T-cell (primary cell): ENCODE measurements at places on chromosomes 7 and 10.

DNA sequence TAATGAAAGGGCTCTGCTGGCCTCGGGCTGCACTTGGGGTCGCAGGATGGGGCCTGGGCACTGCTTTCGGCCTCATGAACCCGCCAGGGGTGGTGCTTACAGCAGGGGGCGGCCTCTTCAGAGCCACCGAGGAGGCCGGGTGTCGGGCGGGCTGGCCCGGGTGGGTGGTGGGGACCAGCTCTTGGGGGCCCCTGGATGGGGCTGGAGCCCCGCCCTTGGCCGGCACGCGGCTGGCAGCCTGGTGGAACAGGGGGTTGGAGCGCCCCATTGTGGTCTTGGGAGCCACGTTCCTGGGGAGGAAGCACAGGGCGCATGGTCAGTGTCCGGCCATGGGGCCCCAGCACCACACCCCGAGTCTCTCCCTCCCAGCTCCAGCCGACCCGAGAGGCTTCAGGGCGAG is 8.8 kb downstream of the ADAM8 start:
- DNase-seq: no peak

- no peak for DNase-seq
These were observed 57.8 kb upstream of the LANCL2 start for GRCh38 chr7:55307123-55307916.

DNA sequence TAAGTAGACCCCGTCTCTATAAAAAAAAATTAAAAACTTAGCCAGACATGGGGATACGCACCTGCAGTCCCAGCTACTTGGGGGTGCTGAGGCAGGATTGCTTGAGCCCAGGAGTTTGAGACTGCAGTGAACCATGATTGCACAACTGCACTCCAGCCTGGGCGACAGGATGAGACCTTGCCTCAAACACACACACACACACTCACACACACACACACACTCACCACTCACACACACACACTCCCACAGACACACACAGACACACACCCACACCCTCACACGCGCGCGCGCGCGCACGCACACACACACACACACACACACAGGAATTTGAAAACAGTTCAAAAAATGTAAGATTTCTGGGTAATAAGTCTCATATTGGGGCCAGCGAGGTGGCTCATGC is 8.7 kb upstream of the GRIFIN start:
- DNase-seq: no peak

- peak; percentile 44 for DNase-seq
These were observed 43.2 kb downstream of the GPAM start for GRCh38 chr10:112140110-112140970.

- DNase-seq: no peak
These were observed 90.6 kb downstream of the CACNB2 start for GRCh38 chr10:18230794-18231193.

- no peak for DNase-seq
These were observed 28.6 kb downstream of the SMKR1 start for GRCh38 chr7:129530795-129531391.

DNA sequence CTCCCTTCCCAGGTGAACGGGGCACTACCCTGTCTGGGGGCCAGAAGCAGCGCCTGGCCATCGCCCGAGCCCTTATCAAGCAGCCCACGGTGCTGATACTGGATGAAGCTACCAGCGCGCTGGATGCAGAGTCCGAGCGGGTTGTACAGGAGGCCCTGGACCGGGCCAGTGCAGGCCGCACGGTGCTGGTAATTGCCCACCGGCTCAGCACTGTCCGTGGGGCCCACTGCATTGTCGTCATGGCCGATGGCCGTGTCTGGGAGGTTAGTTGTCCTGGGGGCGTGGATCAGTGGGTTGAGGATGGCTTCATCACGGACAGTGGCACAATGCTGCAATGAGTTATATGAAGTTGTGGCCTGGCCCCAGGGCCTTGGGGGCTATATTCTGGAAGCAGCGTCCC is 4.4 kb upstream of the ASIC3 start:
- no peak for DNase-seq

GRCh38 chr7:136664537-136664936 is 203.9 kb upstream of the CHRM2 start:
- no peak for DNase-seq

- no peak for DNase-seq
These were observed 21.4 kb upstream of the ASZ1 start for GRCh38 chr7:117448655-117449054.

- DNase-seq: no peak
These were observed 97.7 kb downstream of the TAF3 start for GRCh38 chr10:7915923-7916536.

GRCh38 chr10:118723466-118723865 is 31.3 kb downstream of the CACUL1 start:
- no peak for DNase-seq

DNA sequence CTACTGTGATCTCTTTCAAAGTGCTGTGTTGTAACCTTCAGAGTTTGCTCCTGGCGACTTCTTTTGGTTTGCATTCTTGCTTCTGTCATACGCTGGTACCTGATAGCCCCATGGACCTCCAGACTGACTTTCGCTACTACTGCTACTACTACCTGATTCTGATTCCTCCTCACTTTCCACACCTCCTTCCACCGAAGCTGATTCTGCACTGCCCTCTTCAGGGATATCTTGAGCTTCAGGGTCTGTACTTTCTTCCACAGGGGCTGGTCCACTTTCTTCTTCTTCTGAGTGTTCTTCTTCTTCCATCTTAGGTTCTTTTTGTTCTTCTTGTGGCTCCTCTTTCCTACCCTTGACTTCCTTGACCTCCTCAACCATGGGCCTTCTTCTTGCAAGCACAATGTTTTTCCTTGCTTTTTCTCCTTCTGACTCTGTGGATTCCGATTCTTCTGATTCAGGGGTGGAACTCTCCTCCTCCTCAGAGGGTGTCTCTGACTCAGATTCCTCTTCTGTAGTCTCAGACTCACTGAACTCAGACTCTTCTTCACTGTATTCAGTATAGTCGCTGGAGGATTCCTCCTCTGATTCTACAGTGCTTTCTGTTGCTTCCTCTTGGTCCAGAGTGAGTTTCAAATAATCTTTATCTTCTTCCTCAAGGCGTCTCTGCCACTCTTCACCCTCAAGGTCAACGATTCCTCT is 992.2 kb downstream of the PCDH15 start:
- no peak for DNase-seq

DNA sequence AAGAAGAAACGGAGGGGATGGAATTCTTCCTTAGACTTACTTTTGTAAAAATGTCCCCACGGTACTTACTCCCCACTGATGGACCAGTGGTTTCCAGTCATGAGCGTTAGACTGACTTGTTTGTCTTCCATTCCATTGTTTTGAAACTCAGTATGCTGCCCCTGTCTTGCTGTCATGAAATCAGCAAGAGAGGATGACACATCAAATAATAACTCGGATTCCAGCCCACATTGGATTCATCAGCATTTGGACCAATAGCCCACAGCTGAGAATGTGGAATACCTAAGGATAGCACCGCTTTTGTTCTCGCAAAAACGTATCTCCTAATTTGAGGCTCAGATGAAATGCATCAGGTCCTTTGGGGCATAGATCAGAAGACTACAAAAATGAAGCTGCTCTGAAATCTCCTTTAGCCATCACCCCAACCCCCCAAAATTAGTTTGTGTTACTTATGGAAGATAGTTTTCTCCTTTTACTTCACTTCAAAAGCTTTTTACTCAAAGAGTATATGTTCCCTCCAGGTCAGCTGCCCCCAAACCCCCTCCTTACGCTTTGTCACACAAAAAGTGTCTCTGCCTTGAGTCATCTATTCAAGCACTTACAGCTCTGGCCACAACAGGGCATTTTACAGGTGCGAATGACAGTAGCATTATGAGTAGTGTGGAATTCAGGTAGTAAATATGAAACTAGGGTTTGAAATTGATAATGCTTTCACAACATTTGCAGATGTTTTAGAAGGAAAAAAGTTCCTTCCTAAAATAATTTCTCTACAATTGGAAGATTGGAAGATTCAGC is 158.7 kb upstream of the LANCL2 start:
- DNase-seq: no peak

GRCh38 chr7:88203401-88203800 is 16.4 kb downstream of the SRI start:
- no peak for DNase-seq

DNA sequence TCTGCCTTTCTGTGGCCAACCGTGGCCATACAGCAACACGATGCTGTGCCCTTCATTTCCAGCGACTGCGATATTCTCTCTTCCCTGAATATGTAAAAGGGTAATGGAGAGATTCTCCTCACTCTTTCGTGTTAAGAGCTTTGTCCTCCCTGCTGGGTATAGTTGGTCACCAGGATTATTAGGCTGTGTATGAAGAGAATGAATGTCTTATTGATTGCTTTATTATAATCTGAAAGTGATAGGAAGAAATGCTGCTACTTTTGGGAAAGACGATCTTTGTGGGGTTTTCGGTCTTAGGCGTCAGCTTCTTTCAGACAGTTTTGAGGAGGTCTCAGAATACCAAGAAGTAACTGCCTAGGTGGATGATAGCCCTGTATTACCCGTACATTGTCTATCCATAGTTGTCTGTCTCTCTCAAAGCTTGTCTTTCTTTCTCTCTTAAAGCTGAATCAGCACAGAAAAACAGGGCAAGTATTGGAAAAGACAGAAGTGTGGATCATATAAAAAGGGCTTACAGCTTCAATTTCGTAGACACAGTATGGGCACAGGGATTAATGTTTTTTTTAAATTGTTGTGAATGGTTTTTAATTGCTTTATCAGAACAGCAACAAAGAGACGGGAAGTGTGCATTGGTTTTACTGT is 1.2 kb downstream of the AHCYL2 start:
- no peak for DNase-seq

DNA sequence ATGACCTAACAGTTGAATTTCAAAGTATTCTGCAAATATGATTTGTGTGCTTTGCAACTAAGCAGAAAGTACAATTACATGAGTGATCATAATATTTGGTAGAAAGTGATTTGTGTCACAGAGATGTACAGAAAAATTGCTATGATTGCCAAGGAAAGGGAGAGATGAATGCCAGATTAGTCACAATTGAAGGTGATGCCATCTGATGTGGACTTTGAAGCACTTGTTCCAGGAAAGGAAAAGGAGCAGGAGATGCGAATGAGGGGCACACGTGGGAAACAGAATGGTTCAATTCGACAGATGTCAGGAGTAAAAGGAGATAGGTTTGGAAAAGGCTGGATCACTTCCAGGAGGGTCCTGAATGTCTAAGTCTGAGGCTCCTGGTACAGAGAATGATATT is 153.1 kb upstream of the LAMB4 start:
- DNase-seq: no peak

GRCh38 chr7:33998476-33998875 is 93.1 kb downstream of the BMPER start:
- no peak for DNase-seq

DNA sequence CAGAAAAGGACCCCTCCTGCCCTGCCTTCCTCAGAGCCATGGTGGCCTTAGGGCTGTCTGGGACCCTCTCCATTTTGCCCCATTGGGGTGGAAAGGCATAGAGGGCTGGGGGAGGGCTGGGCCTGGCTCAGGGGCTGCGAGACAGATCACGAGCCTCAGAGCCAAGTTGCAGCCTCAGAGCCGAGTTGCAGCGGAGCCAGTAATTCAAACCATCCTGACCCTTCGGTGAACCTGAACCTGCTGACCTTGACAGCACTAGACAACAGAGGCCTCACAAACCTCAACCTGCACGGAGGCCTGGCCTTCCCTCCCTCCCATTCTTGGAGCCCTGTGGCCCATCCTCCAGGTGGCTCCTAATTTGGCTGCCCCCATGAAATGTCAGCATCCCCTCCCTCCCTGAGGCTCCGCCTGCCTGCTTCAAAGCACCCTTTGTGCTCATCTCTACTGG is 45.4 kb downstream of the PAX2 start:
- DNase-seq: no peak

DNA sequence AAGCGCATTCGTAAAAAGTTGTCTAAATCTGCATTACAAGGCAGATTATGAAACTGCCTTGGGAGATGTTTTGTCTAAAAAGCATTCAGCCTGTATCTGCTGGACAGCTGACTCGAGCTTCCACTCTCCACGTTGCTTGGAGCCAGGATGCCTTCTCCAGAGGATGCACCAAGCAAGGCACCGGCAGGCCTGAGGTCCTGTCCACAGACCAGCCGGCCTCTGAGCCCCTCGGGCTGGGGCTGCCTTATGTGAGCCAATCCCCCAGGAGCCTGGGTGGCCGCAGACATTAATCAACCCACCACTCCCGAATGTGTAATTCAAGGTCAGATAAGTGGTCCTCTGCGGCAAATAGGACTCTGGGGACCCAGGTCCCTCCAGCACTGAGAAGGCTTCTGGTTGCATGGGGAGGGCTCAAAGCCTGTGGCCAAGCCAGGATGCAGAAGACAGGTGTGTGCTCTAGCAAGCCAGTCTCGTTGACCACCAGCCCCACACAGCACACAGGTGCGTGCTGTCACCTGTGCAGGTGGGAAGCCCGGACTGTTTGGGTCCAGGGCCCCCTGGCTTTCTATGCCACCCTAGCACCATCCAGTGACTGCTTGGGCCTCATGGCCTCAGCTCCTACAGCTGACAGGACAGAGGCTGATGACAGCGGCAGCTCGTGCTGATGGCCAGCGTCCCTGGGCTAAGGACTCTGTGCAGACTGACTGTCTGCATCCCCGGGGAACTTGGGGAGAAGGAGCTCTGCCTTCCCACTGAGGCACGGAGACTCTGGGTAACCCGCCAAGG is 4.8 kb upstream of the RET start:
- no peak for DNase-seq

GRCh38 chr10:47107007-47107747 is 192.8 kb upstream of the GDF10 start:
- DNase-seq: no peak

- DNase-seq: no peak
These were observed 311.7 kb upstream of the NFE2L3 start for GRCh38 chr7:25840209-25840792.

DNA sequence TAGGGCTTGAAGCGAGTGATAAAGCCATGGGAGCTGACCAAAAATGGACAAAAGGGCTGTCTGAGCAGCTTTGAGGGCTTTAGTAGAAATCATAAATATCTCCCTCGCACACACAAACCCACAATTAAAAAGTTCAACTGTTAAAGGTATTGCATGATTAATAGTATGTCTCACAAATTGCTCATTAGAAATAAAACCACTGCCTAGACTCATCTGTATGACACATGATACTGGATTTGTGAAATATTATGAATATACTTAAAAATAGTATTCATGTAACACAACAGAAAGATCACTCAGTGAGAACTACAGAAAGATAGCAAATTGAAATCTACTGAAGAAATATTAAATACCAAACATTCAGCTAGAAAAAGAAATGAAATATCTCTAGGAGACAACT is 11.9 kb upstream of the PTPN12 start:
- DNase-seq: no peak

DNA sequence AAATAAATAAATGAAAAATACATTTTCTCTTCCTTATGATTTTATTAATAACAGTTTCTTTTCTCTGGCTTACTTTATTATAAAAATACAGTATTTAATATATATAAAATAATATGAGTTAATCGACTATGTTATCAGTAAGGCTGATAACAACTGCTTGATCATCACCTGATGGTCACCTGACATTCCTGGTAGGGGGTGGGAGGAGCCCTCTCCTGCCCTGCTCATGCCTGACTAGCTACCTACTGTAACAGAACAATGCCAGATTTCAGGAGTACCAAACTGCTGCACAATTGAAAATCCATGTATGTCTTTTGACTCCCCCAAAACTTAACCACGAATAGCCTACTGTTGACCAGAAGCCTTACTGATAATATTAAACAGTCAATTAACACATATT is 1.3 kb upstream of the APBB1IP start:
- no peak for DNase-seq

- DNase-seq: no peak
These were observed 217.2 kb downstream of the ANK3 start for GRCh38 chr10:60172363-60172990.
